ENCODE measurements at places on chromosomes 3 and 15.

DNA sequence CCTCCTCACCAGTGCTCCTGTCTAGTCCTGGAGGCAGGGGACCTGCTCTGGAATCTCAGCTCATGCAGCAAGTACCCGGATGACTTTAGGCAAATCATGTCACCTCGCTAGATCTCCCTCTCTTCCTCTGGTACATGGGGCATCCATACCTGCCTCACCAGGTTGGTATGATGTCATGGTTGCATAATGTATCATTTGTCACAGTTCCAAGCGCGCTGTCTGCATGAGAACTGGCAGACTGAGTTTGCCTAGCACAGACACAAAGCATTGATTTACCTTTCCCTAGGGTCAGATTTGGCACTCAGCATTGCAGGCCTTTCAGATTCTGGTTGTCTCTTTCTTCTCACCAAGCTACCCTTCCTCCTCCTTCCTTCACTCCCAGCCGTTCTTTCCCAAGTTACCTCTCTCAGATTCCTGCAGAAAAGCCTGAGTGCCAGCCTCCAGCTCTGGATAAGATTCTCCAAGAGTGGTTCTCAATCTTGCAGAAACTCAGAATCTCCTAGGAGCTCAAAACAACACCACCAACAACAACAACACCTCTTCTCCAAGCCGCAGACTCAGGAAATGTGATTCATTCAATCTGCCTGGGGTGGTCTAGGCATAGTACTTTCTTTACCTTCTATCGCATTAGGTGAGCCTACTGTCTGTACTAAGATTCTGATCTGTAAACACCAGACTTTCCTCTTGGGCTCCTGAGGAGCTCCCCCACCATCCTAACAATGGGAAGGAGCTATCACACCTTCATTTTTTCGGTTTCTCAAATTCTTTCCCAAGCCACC is 29.5 kb downstream of the FAM43A start:
- DNase-seq, result peak; percentile 31

GRCh38 chr3:10232137-10232536 is 16.1 kb upstream of the TATDN2 start:
- no peak for DNase-seq

DNA sequence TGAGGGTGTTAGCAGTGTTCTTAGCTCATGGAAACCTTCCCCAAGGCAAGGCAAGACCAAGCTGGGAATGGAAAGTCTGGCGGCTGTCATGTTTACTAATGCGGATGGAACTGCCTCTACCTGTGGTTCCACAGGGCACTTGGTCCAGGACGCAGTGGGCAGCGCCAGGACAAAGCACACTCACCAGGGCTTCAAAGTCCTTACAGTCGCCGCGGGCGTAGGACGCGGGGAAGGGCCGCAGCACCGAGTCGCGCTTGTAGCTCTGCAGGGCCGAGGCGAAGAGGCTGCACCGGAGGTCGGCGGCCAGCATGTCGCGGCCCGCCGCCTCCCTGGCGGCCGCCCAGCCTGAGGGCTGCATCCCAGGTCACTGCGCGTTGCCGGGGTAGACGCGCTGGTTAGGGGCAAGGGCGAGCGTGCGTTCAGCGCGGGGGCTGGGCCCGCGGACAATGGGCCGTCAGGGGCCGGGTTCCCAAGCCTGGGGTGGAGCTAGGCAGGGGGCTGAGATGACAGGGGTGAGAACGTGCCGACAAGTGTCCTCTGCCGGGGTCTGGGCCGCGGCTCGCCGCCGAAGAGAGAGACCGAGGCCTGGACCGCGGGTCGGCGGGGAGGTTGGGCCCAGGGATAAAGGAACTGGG is 497 bp downstream of the PARP16 start:
- DNase-seq, result peak; percentile 44

- no peak for DNase-seq
Observed at GRCh38 chr3:46628901-46629369, 16.6 kb downstream of the FAM240A start.

GRCh38 chr3:130490241-130490640 is 26.7 kb upstream of the COL6A6 start:
- no peak for DNase-seq

GRCh38 chr3:18527691-18528090 is 102.6 kb upstream of the SATB1 start:
- no peak for DNase-seq

DNA sequence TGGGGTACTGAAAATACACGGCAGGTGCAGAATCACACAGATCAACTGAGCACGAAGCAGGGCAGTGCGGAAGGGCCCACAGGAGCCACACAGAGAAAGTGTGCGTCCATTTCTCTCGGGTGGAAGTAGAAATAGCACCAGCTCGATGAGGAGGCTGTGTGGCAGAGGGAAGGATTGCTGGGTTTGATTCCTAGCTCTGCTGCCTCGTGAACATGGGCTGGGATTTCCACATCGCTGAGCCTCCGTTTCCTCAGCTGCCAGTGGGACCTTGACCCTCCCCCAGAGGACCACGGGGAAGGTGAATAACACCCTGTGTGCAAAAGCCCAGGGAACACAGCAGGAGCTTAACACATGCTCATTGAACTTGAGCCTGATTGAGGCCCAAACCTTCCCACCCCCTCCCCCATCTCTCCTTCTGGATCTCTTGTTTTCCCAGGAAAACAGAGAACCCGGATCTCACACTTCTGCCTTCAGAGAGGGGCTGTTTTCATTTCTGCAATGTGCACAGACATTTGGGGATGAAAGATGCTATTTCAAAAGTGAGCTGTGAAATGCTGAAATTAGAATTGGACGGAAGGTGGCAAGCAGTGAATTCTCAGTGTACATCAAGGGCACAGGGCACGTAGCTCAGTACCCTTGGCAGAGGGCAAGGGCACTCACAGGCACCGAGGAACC is 38.4 kb downstream of the ABTB1 start:
- DNase-seq, result no peak

DNA sequence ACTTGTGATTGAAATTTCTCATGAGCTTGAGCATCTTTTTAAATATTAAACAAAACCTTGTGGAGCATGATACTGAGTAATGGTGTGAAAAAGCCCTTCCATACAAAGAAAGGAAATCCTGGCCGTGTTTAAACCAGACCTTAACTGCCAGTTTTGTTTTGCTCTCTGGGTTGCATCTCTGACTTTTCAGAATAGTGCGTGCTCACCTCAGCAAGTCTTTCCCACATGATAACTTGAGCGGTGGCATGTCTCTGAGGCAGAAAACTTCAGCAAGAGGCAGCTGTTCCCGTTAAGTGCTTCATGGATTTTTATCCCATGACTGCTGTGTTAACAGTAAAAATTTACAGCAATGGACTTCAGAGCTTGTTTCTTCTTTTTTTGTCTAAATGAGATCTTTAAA is 393.3 kb downstream of the FEZF2 start:
- DNase-seq, result no peak

GRCh38 chr3:4670352-4670751 is 177.2 kb downstream of the ITPR1 start:
- no peak for DNase-seq

DNA sequence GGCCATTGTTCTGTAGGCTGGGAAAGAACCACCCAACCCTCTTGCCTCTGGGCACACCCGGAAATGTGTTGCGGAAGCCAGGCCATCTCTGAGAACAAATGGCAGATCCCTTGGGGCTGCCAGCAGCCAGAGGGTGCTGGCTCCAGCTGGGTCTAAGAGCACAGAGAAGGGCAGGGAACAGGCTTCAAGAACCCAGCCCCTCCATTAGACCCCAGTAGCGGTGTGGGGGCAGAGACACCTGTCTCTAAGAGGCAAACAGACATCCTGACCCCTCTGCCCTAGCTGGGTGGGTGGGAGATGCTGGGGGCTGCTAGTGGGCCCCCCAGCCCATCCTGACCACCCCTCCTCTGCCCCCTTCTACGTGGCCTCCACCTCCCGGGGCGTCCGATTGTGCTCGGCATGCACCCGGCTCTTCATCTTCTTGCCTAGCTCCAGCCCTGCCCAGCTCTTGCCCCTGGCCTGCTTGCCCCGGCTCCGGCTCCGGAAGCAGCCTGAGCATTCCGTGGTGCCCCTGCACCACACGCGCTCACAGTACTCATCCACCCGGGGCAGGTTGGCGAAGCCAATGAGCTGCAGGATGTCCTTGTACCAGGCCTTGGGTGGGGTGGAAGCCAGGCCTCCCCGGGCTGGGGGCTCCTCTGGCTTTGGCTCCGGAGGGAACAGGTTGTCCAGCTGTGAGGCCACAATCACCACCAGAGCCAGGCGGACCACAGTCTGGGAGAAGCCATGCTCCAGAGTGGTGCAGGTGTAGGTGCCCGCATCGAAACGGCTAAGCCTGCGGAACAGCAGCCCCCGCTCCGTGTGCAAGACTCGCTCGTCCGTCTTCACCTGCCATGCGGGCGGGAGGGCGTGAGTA is 9.4 kb downstream of the SEMA3G start:
- no peak for DNase-seq

DNA sequence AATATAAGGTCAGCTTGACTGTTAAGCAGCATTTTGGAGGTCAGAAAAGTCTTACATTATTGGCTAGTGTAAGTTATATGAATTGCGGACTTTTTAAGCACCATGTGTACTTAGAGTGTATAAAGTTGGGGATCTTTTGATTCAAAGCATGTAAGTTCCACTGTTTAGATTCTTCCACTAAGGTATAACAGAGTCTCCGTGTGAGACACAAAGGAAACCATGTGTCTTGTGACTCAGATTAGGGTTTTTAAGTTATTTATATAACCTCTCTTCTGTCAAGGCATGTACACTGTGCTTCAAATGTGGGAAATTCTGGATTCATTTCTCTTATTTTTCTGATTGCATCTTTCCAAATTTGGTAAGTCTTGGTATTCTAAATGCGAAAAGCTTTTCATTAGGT is 143.5 kb upstream of the SOX2 start:
- no peak for DNase-seq

GRCh38 chr15:35557544-35557943 is 11.6 kb upstream of the DPH6 start:
- DNase-seq, result no peak

DNA sequence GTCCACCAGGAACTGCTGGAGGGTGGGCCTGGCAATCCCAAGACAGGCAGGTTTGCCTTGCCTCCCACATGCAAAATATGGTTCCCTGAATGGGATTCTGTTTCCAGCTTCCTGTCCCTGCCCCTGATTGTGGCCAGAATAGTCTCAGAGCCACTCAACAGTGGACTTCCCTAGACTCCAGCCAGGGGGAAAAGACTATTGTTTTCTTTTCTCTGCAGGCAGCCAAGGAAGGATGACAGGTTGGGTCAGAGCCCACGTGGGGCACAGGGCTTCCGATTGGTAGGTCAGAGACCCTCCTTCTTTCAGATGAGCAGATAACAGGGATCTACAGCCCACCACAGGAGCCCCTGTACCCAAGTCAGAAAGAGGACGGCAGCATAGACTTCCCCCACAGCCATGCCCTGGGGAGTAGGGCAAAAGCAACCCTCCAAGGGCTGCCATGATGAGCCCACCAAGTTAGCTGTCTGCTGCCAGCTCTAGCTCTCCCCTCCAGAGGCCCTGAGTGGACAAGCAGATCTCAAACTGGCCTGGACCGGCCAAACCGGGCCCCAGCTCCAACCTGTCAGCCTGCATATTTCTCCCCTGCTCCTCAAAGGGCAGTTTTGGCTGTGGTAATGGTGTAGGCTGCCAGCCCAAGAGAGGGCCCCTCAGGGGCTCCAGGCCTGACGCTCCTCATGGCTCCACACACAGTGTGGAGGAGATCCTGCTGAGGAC is 6.4 kb downstream of the TLR9 start:
- DNase-seq, result no peak

DNA sequence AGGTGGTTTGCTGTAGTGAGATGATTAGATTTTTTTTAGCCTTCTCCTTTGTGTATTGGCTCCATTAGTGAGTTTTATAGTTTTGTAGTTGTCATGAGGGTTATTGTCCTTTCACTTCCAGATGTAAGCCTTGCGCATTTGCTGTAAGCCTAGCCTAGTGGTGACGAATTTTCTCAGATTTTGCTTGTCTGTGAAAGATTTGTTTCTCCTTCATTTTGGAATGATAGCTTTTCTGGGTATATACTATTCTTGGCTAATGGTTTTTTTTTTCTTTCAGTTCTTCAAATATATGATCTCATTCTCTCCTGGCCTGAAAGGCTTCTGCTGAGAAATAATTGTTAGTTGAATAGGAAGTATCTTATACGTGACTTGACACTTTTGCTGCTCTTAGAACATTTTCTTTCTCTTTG is 166.5 kb upstream of the THRB start:
- DNase-seq, result no peak

GRCh38 chr3:146262371-146263110 is 11.6 kb upstream of the PLSCR4 start:
- DNase-seq, result no peak

- no peak for DNase-seq
Observed at GRCh38 chr15:44489464-44489863, 47.5 kb upstream of the EIF3J start.

DNA sequence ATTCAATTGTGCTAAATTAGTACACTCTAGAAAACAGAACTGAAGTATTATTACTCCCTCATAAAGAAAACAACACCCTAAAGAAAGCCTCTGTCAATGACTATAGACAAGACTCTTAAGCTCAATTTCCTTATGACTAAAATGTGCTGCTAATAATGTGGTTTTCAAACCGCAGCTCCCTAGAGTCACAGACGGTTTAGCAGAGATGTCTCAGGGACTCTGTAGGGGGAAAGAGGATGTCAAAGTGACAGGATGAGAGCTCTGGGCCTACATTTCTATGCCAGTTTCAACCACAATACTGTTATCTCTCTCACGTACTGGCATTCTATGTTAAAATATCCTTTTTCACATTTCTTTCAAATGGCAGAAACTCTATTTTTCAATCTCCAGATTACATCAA is 37.6 kb upstream of the WDR49 start:
- no peak for DNase-seq

- no peak for DNase-seq
Observed at GRCh38 chr15:64037116-64037515, 9.2 kb downstream of the DAPK2 start.

- no peak for DNase-seq
Observed at GRCh38 chr15:57356178-57356577, 20.1 kb upstream of the CGNL1 start.

DNA sequence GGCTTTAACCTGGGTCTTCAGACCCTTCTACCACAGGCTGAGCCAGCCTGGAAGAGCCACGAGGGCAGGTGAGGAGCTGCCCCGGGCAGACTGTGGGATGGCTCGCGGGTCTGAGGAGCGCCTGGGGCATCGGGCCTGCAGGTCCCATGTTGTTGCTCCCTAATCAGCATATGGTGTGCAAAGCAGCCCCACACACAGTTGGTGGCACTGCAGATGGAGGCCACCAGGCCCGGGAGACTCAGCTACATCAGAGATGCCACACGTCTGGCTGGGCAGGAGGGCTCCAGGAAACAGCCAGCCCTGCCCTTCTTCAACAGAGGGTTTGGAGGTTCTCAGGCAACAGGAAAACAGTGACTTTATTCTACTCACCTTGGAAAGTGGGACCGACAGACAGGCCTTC is 63.9 kb downstream of the XXYLT1 start:
- DNase-seq, result no peak

- peak; percentile 24 for DNase-seq
Observed at GRCh38 chr3:55620351-55621025, 133.4 kb upstream of the WNT5A start.

DNA sequence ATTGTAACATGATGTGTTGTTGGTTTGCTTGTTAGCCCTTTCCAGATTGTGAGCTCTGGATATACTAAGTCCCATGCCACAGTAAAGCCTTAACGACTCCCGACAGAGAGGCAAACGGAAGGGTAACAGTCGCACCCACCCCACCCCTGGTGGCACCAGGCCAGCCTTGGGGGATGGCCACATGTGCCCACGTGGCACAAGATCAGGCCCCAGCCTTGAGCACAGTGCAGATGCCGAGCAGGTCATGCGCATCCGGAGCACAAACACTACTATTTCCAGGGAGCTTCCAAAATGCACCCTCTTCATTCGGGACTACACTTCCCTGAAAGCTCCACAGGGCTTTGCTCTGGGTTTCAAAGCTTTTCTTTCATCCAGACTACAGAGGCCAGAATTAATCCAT is 10.7 kb upstream of the HPS3 start:
- DNase-seq, result no peak
